Fibroblast of mammary gland (primary cell): ENCODE measurements at places on chromosomes 5 and 9.

- DNase-seq = no peak
Measured at GRCh38 chr5:58542709-58543108, 40.2 kb upstream of the RAB3C start.

- no peak for DNase-seq
Measured at GRCh38 chr5:168960497-168960896, 340.4 kb downstream of the SLIT3 start.

DNA sequence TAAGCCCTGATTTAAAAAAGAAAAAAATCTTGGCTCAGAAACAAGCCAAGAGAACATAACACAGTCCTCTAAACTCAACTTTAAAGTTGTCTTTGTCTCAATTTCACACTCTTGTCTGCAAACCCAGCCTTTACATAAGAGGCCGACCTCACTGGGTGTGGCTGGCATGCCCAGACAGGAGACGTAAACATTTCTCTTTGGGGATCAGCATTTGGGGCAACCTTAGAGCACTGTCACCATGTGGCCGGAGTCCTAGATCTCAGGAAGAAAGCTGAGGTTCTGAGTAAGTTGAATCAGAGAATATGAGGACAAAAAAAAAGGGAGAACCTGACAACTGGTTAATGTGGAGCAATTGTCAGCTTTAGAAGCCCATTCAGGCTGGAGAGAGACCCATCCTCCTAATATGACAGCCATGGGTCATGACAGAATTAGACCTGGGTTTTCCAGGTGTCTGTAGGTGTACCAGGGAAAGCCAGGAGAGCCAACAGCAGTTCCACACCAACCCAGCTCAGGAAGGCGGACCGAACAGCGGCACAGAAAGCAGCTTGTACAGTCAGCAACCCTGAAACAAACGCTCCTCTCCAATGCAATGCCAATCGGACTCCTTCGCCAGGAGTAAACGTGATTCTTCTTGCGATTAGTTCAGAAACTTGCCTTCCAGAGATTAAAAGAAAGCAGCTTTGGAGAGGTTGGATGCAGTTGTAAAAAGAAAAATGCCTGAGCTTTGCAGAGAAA is 97.9 kb upstream of the MAP3K1 start:
- DNase-seq = no peak

GRCh38 chr5:141878186-141878710 is at the start of gene PCDH1:
Gene PCDH1 (minus strand): TSS chr5:141878410. CDS start chr5:141878262, 148 bp downstream.
- no peak for DNase-seq

DNA sequence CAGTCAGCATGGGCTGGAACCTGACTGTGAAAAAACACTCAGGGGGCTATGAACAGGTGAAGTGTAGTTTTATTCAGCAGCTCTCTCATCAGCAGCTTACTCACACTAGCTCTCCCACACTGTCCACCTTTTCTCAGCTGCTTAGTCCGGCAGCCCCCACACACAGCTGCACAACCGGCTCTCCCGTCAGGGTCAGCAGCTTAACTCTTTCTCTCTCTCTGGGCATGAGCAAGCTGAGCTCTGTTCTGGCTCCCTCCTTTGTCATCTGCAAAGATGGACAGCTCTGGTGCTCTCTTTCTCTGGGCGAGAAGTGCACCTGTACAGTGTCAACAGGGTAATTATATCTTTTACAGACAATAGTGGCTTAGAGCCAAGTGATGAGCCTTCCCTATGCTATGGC is 8.2 kb downstream of the DMAC1 start:
- no peak for DNase-seq

DNA sequence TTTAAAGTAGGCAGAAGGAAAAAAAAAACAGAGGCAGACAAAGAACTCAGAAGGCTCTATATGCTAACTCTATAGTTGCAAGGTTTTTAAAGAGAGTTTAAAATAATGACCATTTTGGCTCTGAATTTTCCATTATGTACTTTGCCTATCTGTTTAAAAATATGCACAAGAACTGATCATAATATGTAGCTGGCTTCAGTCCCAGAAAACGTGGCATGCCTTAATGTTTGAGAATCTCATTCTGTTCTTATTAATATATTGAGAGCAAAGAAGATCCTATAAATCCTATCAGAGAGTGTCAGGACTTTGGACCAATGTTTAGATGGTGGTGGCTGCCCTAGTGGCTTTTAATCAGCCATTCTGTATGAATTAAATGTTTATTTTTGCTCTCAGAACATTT is 121.5 kb downstream of the JMY start:
- no peak for DNase-seq

DNA sequence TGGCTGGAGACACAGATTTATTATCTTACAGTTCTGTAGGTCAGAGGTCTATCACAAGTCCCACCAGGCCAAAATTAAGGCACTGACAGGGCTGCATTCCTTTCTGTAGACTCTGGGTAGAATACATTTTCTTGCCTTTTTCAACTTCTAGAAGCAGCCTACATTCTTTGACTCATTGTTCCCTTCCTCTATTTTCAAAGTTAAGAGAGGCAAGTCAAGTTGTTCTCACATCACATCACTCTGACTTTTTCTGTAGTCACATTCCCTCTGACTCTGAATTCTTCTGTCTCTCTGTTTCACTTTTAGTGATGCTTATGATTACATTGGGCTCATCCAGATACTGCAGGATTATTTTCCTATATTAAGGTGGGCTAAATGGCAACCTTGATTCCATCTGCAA is 119.0 kb downstream of the MELK start:
- no peak for DNase-seq

DNA sequence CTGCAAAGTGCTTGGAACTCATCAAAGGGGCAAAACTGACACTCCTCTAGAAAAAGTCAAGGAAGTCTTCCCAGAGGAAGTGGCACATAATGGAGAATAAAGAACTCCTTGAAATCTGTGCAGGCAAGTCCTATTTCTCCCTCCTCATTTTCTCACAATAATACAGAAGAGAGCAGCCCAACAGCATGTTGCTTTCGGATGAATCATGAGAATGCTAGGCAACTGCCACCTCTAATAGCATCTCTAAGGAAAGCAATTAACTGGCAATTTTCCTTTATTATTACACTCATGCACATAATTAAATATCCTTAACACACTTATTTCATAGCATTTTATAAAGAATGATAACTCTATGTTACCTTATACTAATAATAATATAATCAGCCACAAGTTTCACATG is 122.2 kb upstream of the PTGER4 start:
- no peak for DNase-seq

DNA sequence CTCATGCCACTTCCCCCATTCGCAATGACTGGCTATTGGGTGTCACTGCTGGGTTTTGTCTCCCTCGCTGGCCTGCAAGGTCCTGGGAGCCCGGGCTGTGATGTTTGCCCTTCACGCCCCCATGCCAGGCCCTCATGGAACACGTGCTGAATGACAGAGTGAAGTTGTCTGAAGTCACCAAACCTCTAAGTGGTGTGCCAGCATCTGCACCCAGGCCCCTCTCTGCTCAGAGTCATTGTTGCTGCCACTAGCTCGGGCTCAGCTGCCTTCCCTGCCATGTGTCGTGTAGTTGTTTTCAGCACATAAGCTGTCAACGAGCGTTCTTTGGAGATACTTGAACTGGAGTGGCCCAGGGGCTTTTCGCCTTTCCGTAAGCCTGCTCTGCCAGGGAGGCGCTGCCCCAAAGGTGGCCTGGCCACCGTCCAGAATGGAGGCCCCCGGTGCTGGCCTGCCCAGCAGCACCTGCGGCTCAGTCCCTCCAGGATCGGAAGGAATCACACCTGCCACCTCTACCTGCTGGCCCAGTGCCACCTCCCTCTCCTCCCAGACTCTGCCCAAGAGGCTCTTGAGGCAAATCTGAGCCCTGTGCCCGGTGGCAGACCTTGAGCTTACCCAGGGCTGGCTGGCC is 250.1 kb downstream of the PBX3 start:
- no peak for DNase-seq

DNA sequence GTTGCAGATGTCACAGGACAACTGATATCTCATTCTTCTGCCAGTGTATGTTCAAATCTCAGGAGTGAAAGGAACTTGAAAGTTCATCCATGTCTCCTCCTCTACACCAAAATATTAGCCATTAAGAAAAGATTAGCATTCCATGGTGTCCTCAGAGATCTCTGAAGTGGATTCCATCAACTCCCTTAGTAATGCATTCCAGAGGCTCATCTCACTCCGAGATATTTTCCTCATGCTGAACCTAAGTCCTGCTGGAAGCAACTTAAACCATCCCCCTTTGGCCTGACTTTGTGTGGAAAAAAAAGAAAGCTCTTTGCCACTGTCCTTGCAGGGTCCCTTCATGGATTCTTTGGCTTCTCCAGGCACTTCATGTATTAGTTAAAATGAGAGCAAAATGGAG is 155.7 kb upstream of the ZNF462 start:
- peak; percentile 39 for DNase-seq

DNA sequence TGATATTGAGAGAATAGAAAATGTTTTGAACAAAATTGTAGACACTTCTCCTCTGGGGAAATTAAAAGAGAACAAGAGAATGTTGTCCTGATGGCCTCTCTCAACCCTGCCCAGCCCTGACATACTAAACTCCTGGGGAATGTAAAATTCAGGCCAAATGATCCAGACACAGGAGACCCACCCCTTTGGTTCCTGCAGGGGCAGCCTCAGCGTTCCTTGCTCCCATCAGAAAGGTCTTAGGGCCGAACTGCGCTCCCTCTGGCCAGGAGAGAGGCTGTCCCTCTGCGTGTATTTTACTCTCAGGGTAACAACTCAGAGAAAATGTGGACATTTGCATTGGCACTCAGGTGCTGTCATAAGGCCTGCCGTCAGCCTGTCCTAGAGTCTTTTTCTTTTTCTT is 616.3 kb upstream of the KLF4 start:
- no peak for DNase-seq

- no peak for DNase-seq
Measured at GRCh38 chr5:59648949-59649921, 244.3 kb downstream of the PDE4D start.

- no peak for DNase-seq
Measured at GRCh38 chr5:179864686-179865085, 6.1 kb upstream of the MRNIP start.
